ENCODE measurements at places on chromosomes 4 and X. TPM values are rescaled to one million over a fixed set of nuclear protein-coding genes. Genes with fewer than 3 reads are reported as not detected.

The MMRN1 gene
- 0.80 TPM for total RNA-seq

The HSFX1 gene
- not detected for total RNA-seq

The DCAF8L2 gene
- not detected for total RNA-seq

The PNMA3 gene
- total RNA-seq = 0.57 TPM

The ZFX gene
- 32.8 TPM for total RNA-seq

The SOWAHB gene
- 21.0 TPM for total RNA-seq

The TMPRSS11B gene
- total RNA-seq = 252 TPM

The MAGEA9B gene
- total RNA-seq = not detected

The GUF1 gene
- 19.0 TPM for total RNA-seq

The BEND4 gene
- total RNA-seq = not detected

The FHDC1 gene
- total RNA-seq = 11.7 TPM

- DNase-seq = no peak
Observed at GRCh38 chr4:23166919-23167318, 474.2 kb downstream of the GBA3 start.

DNA sequence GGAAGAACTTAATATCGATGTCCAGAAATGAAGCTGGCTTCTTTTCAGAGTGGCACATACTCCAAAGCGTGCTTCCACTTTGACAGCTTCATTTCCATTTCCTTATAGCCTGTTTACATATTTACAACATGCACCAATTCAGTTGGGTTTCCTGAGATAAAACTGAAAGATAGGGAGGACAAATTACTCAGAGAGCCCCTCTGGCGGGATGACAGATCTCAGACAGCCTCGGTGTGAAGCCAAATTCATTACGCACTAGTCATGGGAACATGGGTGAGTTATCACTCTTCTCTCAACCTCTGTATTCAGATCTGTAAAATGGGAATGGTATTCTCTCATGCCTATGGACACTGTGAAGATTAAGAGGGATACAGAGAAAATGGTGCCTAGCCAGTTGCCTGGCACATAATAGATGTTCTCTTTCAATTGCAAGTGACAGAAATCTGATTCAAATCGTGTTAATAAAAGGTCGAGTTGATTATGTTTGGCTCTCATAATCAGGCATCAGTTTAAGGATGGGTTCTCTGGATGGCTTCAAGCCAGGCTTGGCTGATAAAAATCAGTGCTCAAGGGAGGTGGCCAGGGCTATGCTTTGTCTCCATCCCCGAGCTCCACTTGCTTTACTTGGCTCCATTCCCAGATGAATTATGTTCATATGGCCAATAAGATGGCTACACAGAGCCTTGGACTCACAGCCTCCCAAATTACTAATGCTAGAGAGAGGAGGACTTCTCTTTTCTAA, 132.2 kb upstream of the C1QTNF7 start:
- DNase-seq = no peak

DNA sequence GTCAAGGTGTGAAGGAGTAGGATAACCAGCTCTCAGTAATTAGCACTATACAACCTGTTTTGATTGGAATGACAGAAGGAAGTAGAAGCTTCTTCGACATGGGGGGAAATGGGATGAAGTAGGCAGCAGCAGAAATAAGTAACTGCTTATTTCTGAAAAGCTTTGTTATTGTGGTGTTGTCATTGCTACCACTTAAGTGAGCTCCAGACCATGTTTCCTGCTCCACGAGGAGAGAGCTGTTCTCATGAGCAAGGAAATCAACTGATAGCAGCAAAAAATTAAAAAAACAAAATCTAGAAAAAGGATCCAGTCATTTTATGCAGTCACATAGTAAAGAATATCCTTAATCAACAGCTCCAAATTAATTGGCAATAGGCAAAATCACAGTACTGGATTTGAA, 106.1 kb upstream of the TLL1 start:
- no peak for DNase-seq

GRCh38 chrX:44012484-44013096, 39.4 kb upstream of the NDP start:
- DNase-seq = no peak

- DNase-seq = no peak
Observed at GRCh38 chr4:6892190-6892908, 17.3 kb upstream of the TBC1D14 start.

- no peak for DNase-seq
Observed at GRCh38 chrX:15680401-15680800, 15.8 kb upstream of the CLTRN start.

GRCh38 chr4:21013501-21013900, 313.2 kb downstream of the PACRGL start:
- no peak for DNase-seq

DNA sequence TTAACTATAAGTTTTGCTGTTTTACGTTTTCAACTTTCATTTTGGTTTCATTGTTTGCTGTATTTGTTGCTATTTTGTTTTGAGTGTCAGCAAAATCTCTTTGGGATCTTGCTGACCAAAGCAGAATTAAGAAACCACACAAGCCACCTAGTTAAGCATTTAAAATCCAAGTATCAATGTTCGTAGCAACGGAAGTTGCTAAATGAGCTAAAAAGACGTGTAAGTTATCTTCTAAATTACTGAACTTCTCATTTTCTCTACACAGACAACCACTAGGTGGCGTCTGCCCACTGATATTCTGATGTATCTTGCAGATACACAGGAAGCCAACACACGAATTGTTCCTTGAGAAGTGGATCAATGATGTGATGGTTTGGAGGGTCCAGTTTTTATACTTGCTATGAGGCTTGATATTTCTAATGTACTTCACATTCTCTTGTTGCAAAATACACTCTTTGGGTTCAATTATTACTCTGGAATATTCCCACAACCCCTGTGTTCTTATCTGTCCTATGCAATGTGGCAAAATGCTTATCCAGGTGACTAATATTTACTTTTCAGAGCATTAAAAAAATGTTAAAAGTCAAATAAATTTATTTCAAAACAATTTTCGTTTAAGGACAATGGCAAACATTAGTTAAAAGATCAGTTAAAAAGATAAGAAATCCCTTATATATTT, 250.5 kb downstream of the TECRL start:
- no peak for DNase-seq

DNA sequence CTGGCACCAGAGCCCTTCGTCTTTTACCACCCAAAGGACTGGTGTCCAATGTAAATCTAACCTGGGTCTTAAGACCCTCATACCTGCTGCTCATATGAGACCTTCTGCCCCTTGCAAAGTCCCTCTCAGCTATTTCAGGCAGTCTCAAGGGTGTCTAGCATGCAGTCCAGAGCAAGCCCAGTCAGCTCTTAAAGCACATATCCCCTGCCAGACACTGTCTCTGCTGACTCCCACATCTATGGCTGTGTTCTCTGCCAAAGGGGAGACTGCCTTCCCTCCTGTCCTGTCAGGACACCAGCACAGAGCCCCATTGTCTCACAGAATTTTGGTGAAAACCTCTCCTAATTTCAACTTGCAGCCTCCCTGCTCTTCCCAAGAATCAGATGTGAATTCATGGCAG, 118.5 kb downstream of the PARM1 start:
- no peak for DNase-seq

DNA sequence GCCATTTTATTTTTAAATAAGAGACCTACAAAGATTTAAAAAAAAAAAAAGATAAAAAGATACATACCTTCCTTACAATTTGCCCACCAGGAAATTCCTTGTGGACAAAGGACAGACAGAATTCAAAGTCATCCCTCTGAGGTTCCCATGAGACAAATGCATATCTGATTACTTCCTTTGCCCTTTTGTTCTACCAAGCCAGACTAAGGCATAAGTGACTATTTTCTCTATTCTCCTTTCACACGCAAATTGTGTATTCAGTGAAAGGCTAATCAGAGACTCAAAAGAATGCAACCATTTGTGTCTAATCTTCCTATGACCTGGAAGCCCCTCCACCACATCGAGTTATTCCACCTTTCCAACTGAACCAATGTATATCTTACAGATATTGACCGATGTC, 691.7 kb downstream of the FAM133A start:
- DNase-seq = no peak

- DNase-seq = no peak
Observed at GRCh38 chr4:41883988-41884734, 51.1 kb upstream of the TMEM33 start.

- no peak for DNase-seq
Observed at GRCh38 chr4:149980941-149981340, 97.3 kb upstream of the DCLK2 start.

- no peak for DNase-seq
Observed at GRCh38 chr4:125244848-125245450, 69.8 kb upstream of the FAT4 start.

DNA sequence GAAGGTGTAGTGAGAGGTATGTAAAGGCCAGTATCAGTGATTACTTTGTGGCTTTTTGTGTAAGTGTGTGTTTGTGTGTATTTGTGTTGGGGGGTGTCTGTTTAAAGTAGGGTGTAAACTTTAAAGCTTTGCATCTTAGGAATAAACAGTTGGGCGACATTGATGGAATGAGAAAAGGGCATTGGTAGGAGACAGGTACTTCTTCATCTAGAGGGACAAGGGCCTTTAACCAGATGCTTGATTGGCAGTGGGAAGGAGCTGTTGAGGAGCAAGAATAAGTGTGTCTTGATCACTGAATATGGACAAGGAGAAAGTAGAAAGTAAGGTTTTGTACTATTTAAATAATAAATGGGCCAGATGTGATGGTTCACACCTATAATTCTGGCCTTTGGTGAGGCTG, 48.8 kb downstream of the RAPGEF2 start:
- no peak for DNase-seq

DNA sequence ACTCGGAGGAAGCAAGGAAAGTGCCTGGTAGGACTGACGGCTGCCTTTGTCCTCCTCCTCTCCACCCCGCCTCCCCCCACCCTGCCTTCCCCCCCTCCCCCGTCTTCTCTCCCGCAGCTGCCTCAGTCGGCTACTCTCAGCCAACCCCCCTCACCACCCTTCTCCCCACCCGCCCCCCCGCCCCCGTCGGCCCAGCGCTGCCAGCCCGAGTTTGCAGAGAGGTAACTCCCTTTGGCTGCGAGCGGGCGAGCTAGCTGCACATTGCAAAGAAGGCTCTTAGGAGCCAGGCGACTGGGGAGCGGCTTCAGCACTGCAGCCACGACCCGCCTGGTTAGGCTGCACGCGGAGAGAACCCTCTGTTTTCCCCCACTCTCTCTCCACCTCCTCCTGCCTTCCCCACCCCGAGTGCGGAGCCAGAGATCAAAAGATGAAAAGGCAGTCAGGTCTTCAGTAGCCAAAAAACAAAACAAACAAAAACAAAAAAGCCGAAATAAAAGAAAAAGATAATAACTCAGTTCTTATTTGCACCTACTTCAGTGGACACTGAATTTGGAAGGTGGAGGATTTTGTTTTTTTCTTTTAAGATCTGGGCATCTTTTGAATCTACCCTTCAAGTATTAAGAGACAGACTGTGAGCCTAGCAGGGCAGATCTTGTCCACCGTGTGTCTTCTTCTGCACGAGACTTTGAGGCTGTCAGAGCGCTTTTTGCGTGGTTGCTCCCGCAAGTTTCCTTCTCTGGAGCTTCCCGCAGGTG, 637 bp downstream of the AR start:
- DNase-seq = no peak

- no peak for DNase-seq
Observed at GRCh38 chr4:125049711-125050110, 265.0 kb upstream of the FAT4 start.

DNA sequence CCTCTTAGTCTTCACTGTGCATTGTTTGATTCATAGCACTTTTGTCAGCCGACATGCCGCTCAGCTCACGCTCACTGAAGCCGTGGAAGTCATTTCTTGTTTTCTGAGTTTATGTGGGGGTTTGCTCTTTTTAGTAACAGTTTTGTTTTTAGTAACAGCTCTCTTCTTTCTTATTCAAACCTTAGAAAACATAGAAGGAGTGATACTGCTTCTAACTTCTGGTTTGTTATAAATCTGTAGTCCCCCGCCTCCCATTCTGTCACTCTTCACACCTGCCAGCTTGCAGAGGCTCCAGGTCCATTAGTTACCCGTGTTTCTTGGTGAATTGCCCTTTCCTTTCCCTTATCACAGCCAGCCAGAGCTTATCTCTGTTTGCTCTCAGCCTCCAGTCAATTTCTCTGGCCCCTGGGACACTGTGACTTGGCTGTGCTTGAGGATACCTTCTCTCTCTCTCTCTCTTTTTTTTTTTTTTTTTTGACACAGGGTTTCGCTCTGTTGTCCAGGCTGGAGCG, 50.5 kb downstream of the GRK4 start:
- no peak for DNase-seq

DNA sequence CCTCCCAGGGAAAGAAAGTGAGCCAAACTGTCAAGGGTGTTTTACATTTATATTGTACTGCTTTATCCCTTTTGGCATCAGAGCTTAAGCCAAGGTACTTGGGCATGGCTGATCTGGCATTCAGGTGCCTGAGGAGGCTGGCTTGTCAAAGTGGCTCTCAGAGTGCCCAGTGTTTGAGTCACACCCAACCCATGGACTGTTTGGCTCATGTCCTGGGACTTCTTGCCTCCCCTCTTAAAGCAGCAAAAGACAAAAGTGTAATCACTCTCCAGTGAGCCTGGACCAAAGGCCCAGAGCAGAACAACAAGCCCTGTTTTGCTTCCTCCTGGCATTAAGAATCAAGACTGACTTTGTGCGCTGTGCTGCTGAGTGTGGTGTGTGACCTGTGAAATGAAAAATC, 311.7 kb upstream of the TAPT1 start:
- no peak for DNase-seq

- DNase-seq = no peak
Observed at GRCh38 chr4:4870576-4871241, 11.2 kb downstream of the MSX1 start.

Measured in esophagus squamous epithelium (tissue), 5 donors.